ENCODE measurements at places on chromosomes 3 and 15.

GRCh38 chr3:192156382-192156781 is 571.0 kb downstream of the FGF12 start:
- no peak for DNase-seq

GRCh38 chr3:134328846-134329245 is 45.4 kb downstream of the AMOTL2 start:
- DNase-seq: no peak

DNA sequence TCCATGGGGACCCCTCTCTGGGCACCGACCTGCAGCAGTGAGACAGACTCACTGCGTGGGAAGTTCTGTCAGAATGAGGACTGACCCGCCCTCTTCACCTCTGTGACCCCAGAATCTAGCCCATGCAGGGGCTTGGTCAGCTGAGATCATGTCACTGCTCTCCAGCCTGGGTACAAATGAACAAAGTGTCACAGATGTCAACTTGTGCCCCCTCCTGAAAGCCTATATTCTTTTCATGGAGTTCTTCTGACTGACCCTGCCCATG is 210.8 kb downstream of the XXYLT1 start:
- DNase-seq: no peak

DNA sequence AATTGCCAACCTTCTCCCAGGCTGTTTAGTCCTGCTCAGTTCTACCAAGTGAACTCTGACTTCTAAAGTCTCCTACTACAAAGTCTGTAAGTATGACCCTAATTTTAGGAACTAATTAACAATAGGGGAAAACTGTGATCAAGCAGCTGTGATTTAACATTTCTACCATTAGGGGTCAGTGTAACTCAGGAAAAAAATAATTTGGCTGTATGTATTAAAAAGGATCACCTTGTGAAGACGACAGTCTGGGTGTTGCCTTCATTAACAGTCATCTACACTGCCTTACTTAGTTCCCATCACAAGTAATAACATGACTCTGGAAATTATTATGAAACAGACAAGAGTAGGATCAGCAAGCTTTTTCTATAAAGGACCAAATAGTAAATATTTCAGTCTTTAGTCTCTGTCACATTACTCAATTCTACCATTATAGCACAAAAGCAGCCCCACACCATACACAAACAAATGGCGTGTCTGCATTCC is 4.2 kb upstream of the NPHP3 start:
- DNase-seq: no peak

GRCh38 chr3:127449486-127450212 is 140.9 kb downstream of the TPRA1 start:
- no peak for DNase-seq

DNA sequence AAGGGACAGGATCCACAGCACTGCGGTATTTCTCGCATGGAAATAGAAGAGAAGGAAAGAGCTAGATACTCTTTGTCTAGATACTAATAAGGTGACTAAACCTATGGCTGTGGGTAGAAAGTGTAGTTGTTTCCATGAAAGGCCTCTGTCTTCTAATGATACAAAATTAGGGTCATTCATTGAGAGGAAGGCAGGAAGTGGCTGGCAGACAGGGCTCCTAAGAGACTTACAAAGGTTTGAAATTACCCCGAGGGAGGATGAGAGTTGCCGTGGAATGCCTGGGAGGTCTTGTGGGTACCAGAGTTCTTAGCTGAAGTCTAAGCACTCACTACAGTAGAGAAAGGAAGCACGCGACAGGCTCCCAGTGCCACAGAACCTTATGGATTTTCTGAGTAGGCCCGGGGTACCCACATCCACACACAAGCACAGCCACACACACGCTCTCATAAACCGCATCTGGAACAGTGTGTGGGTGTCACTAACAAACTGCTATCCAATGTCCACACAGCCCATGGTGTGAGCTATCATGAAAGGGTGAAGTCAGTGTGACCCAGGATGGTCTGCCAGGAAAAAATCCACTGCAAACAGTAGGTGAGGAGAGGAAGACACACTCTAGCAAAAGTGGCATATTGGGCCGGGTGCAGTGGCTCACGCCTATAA is 221.4 kb downstream of the FAM43A start:
- no peak for DNase-seq

- DNase-seq: no peak
Observed at GRCh38 chr3:58359621-58360020, 26.9 kb downstream of the PXK start.

- DNase-seq: no peak
Observed at GRCh38 chr3:16917256-16917935, 32.6 kb downstream of the PLCL2 start.

DNA sequence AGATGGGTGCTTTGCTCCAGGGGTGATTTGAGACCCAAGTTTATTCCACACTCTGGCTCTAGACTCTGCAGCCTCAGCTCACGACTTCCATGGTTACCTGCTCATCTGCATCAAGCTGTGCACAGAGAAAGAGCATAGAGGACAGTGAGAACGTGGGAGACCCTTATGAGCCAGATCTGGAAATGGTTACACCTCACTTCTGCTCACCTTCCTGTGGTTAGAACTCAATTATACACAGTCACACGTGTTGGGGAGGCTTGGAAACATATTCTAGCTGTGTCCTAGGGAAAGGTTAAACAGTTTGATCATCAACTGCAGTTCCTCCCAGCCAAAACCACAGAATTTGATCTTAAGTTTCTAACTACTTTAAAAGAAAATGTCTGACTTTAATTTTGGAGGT is 1.8 kb downstream of the FETUB start:
- DNase-seq: no peak

DNA sequence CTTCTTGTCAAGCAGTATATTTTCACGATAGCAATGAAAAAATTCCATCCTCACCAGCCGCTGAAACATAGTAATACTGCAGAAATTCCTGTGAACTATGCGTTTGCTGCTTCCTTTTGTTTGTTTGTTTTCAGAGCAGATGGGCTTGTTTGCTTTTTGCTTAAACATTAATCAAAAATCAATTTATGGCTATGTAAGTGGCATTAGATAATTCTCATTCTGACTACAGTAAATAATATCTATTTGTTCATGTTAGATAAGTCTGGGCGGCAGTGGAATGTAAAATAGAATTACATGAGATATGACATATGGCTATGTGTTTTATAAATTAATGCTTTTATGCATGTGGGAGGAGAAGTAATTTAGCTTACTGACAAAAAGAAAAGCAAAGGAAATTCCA is 163.7 kb downstream of the PGPEP1L start:
- no peak for DNase-seq

- DNase-seq: no peak
Observed at GRCh38 chr3:94904156-94904674, 841.4 kb downstream of the NSUN3 start.

GRCh38 chr3:128222796-128223385 is 69.6 kb downstream of the EEFSEC start:
- no peak for DNase-seq
